ENCODE measurements at places on chromosomes 12 and 14. TPM values are rescaled to one million over a fixed set of nuclear protein-coding genes. Genes with fewer than 3 reads are reported as not detected.

Gene RNASE1
- total RNA-seq, result 6.0 TPM

Gene HCAR2
- not detected for total RNA-seq

Gene AQP6
- total RNA-seq, result not detected

Gene GARIN6
- total RNA-seq, result not detected

Gene SAMD15
- 4.5 TPM for total RNA-seq

Gene ANO2
- 1.2 TPM for total RNA-seq

All from Daoy (cell line).